H4 (cell line): ENCODE measurements at places on chromosomes 1 and 21.

DNA sequence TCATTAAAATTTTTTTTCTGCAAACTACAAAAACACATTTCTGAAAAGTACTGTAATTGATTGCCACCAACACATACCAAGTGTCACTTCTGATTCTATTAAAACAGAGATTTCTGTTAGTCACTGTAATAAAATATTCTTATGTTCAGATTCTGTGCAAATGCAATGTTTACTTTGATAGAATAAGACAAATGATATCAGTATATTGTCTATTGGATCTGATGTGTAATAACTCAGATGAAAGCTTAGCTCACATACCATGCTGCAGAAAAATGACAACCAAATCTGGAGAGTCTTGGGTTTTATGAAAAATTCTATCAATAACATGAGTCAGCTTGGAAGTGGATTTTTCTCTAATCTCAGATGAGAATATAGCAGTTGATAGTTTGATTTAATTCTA, 963.8 kb upstream of the B3GALT2 start:
- DNase-seq = no peak

- DNase-seq = no peak
Observed at GRCh38 chr1:67855961-67856360, 22.7 kb upstream of the GNG12 start.

GRCh38 chr1:101344745-101345144, 107.9 kb downstream of the S1PR1 start:
- DNase-seq = no peak

DNA sequence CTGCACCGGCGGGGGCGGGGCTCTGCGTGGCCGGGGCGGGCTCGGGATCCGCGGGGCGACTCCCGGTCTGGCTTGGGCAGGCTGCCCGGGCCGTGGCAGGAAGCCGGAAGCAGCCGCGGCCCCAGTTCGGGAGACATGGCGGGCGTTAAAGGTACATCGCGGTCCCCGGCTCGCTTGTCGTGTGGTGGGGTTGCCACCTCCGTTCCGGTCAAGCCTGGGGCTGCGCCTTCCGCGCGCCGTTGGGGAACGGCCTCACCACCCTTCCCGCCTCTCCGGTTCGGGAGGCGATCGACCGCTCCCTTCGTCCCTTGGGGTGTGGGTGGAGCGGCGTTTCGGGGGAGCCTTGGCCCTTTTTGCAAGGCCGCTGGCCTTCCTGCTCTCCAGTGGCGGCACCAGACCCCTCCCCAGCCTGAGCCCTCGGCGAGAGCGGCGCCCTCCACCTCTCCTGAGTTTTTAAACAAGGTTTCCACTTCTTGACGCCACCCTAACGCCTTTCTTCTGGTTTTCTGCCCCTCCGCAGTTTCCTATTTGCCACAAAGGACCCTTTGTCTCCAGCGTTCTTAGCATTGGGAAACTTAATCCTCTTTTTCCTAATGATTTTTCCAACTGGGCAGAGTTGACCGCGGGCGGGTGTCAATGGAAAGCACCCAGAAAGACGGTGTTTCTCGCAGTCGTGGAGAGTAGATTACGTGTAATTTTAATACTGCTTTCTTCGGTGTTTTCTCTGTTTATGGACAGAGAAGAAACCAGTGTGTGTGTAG, at the start of the genes LEPR and LEPROT:
Gene LEPR, plus strand, starts transcription at position 79 of the 761 bp plus-strand sequence. CDS start 144,898 bp downstream, outside the sequence.
Gene LEPROT, plus strand, starts transcription at position 79 of the 761 bp plus-strand sequence. Its CDS starts 57 bp downstream, at position 136.
- DNase-seq = no peak

- no peak for DNase-seq
Observed at GRCh38 chr1:81998165-81998564, 197.4 kb downstream of the ADGRL2 start.

- no peak for DNase-seq
Observed at GRCh38 chr21:39776589-39776988, 31.6 kb downstream of the IGSF5 start.

GRCh38 chr1:46611691-46612221, 4.9 kb downstream of the MOB3C start:
- DNase-seq = peak; percentile 41

- no peak for DNase-seq
Observed at GRCh38 chr1:112934577-112934976, 21.4 kb downstream of the SLC16A1 start.

DNA sequence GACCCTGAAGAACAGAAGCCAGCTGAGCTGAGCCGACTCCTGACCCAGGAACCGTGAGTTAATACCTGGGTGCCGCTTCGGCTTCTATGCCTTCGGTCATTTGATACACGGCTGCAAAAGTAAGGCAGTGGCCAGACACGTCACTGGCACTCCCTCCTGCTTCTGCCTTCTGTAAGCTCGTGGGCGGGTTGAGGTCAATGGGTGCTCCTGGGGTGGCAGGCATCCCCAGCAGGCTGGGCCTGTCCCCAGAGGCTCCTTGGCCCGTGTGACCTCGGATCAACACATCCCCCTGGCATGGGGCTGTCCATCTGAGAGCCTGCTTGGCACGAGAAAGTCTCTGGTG, 35.7 kb upstream of the COL6A1 start:
- no peak for DNase-seq

DNA sequence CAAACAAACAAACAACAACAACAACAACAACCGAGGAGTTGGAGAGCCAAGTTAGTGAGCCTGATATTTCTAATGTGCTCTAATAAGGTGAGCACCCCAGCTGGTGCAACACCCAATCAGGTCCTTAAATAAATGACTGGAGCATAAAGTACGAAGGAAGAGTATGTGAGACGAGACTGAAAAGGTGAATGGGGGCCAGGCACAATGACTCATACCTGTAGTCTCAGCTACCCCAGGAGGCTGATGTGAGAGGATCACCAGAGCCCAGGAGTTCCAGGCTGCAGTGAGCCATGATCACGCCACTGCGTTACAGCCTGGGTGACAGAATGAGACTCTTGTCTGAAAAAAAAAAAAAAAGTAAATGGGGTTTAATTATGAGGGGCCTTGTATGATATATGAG, 152.0 kb upstream of the ZRANB2 start:
- DNase-seq = peak; percentile 55
